Activated CD4-positive, alpha-beta T cell treated with anti-CD3 and anti-CD28 coated beads, Interleukin-2, Interleukin-6, amounts not matched to agents 100 ng/mL and 50 ng/mL, durations not matched to agents 16 hours and 8 hours (primary cell): ENCODE measurements at places on chromosomes 4 and X.

DNA sequence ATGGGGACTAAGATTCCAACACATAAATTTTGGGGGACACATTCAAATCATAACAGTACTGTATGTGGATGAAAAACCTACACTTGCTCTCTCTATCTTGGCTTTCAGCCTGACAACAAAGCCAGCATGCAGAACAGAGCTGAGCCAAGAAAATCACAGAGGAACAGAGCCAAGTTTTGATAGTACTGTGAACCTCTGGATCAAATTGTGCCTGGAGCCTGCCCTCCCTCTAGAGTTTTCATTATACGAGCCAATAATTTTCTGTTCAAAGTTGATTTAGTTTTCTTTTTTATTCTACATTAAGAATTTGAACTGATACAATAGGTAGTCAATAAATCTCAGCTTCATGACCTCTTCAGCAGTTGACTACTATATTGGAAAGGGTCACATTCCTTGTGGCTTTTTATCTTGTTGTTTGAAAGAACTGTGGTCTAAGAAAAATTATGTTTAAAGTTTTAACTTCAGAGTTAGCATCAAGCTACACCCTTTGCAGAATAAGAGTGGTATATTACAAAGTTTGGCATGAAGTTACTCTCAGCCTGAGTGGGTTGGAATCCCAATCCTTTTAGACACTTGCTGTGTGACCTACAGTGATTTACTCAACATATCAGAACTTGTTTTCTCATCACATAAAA is 31.1 kb downstream of the GRID2 start:
- DNase-seq, result no peak

GRCh38 chr4:104747635-104748034 is 252.9 kb upstream of the CXXC4 start:
- no peak for DNase-seq

DNA sequence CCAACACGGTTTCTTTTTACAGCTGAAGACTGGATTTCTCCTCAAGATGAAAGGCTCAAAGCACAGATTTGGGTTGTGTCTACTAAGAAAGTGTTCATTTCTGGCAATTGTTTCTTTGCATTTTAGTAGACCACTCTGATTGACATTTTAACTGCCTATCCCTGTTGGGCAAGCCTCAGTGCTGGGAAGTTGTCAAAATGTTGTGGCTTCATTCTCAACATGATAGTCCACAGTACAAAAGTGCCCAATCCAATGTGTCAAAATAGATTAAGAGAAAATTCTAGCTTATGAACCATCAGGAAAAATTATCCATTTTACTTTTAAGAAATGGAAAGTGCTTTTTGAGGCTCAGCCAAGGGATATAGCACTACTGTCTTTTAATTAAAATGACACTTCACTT is 323.9 kb upstream of the PRPS2 start:
- DNase-seq, result no peak

- DNase-seq, result no peak
These were observed 113.9 kb downstream of the AGTR2 start for GRCh38 chrX:116284400-116284799.

GRCh38 chr4:96263291-96263690 is 423.4 kb downstream of the PDHA2 start:
- DNase-seq, result no peak

- no peak for DNase-seq
These were observed 15.4 kb upstream of the PRRG3 start for GRCh38 chrX:151679798-151680402.

DNA sequence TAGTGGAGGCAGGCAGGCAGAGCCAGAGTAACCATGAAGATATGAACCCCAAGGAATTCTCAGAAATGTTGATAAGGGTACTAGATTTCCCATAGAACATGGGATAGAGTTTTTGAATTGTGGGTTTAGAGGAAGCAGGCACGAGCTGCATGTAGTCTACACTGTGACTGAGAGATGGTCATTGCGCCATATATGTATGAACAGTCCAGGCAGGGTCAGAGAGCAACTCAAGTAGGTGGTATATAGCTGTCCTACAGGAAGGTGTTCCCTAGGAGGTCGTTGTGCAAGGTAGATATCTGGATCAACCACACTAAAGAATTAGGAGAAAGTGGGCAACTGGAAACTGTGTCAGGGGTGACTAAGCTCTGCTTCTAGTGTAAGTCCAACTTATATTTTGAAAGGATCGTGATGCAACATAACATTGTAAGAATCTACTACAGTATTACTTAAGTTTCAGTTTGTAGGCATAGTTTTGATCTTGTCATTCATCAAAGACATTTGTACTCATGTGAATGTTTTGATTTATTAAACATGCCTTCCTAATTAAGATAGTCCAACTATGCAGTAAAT is 94.6 kb downstream of the HPGD start:
- DNase-seq, result no peak

GRCh38 chr4:158295053-158295452 is 84.8 kb downstream of the TMEM144 start:
- DNase-seq, result no peak

GRCh38 chrX:133774807-133775206 is 210.6 kb downstream of the GPC3 start:
- DNase-seq, result no peak
